Islet precursor cell (in vitro differentiated cells): ENCODE measurements at places on chromosomes 16 and 17.

DNA sequence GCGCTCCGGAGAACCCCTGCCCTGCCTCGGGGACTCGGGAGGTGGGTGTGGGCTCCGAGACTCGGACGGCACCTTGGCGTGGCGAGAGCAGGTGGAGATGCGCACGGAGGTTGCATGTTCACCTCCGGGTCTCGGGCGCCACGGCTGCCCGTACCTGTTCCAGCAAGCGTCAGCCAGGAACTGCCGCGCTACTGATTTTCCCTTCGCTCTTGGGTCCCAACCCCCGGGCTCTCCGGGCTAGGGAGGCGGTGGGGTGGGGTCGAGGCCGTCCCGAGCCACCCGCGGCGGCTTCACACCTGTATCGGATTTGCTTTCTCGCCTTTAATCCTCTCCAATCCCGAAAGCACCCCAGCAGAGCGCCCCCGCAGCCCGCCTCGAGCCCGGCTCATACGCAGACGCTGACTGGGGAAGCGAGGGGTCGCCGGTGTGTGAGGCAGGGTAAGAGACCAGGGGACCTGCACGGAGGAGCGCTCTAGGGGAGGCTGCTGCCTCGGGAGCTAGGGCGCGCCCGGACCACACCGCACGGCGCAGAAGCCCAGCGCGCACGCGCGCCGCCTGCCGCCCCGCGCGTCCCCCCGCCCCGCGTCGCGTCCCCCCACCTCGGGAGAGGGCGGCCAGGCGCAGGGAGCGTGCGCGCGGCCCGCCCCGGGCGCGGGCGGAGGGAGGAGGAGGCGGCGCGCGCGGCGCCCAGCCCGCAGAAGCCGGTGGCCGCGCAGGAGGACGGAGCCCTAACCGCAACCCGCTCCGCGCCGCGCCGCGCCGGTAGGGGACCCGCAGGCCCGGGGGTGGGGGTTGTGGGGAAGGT is at the start of gene DUSP14:
DUSP14 (plus strand) TSS at position 695 of the 805 bp plus-strand sequence. CDS start 22,382 bp downstream, outside the sequence.
- DNase-seq = peak; percentile 92

GRCh38 chr16:87140211-87141200 is 176.7 kb downstream of the C16orf95 start:
- no peak for DNase-seq

DNA sequence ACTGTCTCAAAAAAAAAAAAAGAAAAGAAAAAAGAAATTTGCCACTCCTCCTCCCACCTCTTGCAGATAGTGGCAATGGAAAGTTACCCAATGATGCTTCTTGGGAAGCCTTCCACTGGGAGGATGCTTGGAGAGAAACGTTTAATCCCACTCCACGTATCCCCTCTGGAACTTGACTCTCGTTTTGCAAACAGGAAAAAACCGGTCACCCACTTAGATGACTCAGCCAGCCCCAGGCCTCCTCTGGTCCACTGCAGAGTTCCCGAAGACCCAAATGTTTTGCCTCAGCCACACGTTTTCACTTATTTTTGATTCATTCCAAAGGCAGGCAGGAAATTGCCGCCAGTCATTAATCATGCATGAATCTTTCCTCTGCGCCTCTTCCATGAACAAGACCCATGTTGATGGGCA is 9.3 kb upstream of the TNFRSF17 start:
- peak; percentile 90 for DNase-seq

- no peak for DNase-seq
Measured at GRCh38 chr16:57390636-57391295, 13.8 kb upstream of the CCL17 start.

DNA sequence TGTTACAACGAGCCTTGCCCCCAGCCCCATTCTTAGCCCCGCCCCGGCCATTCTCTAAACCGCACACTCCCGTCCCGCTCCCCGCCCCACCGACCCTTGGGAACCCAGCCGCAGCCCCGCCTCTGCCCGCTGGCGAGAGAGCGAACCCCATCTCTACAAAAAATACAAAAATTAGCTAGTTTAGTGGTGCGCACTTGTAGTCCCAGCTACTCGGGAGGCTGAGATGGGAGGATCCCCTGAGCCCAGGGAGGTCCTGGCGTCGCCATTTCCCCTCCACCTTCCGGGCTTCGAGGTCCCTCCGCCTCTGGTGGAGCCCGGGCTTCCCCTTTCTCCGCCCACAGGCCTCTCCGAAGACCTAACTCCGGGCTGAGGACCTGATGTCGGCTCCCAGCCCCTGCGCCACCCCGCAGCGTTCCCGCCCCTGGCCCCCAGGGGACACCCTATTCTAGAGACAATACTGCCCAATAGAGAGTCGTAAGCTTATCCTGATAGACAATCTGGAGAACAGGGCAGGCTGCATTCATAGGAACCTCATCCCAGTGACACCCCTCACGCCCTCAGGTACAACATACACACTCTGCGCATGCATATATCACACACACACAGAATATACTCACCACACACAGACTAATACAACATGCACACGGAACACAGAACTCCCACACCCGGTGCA is 480 bp upstream of the PROCA1 start:
- DNase-seq = peak; percentile 91

GRCh38 chr17:77553459-77554066 is 404.9 kb upstream of the TNRC6C start:
- no peak for DNase-seq

- no peak for DNase-seq
Measured at GRCh38 chr16:87678618-87679017, 76.3 kb downstream of the JPH3 start.

- DNase-seq = peak; percentile 99
Measured at GRCh38 chr16:84532291-84532724, 27.8 kb upstream of the MEAK7 start.

DNA sequence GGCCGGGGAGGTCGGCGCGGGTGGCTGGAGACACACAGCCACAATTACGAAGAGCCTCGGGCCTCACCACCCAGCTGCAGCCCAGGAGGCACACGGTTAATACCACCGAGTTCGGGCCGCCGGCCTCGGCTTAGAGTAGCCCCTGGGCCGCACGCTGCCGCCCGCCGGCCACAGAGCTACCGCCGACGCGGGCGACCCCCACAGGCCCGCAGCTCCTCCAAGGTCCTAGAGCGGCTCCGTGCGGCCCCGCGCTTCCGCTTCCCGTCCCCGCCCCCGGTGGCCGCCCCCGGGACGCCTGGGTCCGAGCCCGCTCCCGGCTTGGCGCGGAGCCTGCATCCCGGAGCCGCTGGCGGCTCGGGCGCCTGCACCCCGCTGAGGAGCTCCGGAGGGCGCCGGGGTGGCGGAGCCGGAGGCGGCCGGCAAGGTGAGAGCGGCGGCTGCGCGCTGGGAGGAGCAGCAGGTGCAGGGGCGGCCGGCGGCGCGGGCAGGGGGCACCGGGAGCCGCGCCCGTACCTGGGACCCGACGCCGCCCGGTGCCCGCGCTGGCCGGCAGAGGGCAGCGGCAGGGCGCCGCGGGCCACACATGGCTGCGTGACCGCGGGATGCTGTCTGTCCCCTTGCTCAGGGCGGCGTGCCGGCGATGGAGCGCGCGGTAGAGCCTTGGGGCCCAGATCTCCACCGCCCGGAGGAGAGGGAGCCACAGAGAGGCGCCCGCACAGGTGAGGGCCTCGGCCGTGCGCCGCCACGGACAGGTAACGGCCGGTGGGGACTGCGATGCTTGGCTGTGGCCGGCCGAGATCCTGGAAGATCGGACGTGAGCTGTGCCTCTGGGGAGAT is at the start of gene ZNF48:
ZNF48 (plus strand) TSS at position 266 of the 837 bp plus-strand sequence; CDS start at position 641, 375 bp downstream.
- DNase-seq = peak; percentile 91

DNA sequence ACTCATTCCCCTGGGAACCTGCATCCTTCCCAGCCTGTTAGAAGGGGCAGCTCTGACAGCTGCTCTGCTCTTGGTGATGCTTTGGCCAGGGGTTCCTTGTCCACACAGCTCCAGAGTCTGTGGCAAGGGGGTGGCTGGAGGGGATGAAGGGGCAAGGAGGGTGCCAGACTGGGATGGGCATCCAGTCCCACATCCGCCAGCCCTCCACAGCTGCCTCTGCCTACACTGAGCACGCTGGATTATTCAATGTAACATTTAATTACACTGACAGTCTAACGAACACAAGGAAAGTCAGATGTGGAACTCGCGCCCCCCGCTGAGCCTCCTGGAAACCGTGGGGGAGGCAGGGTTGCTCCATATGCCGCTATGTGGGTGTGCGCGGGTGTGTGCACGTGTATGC is 101.1 kb downstream of the C16orf78 start:
- peak; percentile 45 for DNase-seq

GRCh38 chr17:50317121-50317520 is 28.8 kb upstream of the XYLT2 start:
- DNase-seq = no peak

- DNase-seq = peak; percentile 56
Measured at GRCh38 chr17:56891751-56892150, 22.1 kb downstream of the TRIM25 start.

GRCh38 chr17:43713494-43714162 is 45.0 kb downstream of the SOST start:
- DNase-seq = peak; percentile 72

- no peak for DNase-seq
Measured at GRCh38 chr16:24382762-24383407, 126.8 kb downstream of the CACNG3 start.

- DNase-seq = peak; percentile 95
Measured at GRCh38 chr16:77780378-77780837, 8.0 kb upstream of the VAT1L start.

DNA sequence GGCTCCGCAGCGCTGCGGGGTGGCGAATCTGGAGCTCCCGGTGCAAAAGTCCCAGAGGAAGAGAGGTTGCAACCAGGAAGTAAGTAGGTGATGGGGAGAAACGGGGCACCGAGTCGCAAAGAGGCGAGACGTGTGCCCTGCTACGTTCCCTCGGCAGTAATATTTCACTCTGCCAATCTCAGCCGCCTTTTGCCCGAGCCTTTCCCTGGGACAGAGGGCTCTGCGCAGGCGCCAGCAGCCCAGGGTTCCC is at the start of gene NR1D1:
NR1D1 (minus strand) TSS at position 171 of the 250 bp plus-strand sequence. CDS start 495 bp downstream, outside the sequence.
- DNase-seq = no peak

DNA sequence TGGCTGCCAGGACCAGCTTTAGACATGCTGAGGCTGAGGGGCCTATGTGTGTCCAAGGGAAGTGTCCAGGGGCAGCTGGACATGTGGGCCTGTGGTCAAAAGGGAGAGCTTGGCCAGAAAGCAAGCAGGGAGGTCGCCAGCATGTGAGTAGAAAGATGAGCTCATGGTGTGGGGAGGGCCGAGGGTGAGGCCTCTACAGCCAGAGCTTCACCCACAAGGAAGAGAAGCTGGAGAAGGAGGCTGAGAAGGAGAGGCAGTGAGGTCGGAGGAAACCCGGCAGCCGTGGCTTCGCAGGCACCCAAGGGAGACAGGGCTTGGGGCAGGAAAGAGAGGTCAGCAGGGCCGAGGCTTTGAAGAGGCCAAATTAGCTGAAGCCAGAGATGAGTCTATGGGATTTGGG is 4.0 kb upstream of the HSD11B2 start:
- DNase-seq = no peak

- no peak for DNase-seq
Measured at GRCh38 chr16:82322177-82322576, 152.2 kb upstream of the MPHOSPH6 start.

DNA sequence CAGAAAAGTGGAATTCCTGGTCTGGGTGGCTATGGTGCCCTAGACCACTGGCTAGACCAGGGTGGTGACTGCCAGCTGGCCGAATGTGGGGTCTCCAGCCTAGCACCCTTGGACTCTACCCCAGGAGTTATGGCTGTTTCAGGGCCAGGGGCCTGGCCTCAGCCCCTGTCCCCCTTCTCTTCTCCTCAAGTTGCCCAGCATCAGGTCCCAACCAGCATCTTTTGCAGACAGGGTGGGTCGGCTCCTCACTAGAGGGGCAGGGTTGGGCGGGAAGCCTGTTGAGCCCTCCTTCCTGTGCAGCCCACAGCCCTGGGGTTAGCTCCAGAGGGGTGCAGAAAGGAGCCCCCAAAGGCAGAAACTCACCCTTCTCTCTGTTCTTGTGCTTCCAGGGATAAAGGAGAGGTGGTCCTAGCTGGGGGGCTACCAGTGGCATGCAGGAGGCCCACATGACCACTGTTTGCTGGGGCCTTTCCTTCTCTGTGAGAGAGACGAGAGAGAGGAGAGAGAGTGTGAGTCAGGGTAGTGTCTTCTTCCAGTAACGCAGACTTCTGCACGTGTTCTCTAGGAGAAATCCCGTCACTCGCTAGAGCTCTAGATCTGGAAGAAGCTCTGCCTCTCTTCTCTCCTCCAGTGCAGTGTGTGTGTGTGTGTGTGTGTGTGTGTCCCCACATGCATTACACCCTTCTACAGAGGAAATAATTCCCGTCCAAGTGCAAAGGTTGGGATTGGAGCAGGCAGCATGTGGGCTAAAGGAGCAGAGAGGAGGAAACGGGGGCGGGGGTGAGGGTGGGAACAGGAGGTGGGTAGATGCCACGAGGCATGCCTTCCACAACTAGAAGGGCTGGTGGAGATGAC is 209.4 kb downstream of the SEC14L1 start:
- DNase-seq = peak; percentile 60

DNA sequence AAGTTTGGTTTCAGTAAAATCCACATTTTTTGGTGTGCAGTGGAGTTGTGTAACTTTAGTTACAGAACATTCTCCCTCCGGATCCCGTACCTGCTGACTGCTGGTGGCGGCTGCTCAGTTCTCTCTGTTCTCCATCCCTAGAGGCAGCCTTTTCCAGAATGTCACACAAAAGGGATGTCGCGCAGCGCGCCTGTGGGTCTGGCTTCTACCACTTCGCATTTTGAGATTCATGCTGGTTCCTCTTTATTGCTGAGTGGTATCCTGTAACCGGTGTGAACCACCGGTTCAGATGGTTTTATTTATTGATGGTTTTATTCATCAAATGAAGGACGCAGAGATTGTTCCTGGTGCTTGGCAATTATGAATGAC is 981 bp upstream of the CEP131 start:
- no peak for DNase-seq

- DNase-seq = peak; percentile 52
Measured at GRCh38 chr17:38326996-38327792, 16.6 kb downstream of the GPR179 start.

DNA sequence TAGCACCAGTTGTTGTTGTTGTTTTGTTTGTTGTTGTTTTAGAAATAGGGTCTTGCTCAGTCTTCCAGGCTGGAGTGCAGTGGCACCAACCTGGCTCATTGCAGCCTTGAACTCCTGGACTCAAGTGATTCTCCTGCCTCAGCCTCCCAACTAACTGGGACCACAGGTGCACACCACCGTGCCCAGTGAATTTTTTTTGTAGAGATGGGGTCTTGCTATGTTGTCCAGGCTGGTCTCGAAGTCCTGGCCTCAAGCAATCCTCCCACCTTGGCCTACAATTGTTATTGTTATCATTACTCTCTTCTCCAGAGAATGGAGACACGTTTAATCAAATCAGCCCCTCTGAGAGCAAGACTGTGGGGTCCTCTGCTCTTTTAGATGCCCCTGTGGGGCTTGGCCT is 42.7 kb upstream of the EMP2 start:
- no peak for DNase-seq

DNA sequence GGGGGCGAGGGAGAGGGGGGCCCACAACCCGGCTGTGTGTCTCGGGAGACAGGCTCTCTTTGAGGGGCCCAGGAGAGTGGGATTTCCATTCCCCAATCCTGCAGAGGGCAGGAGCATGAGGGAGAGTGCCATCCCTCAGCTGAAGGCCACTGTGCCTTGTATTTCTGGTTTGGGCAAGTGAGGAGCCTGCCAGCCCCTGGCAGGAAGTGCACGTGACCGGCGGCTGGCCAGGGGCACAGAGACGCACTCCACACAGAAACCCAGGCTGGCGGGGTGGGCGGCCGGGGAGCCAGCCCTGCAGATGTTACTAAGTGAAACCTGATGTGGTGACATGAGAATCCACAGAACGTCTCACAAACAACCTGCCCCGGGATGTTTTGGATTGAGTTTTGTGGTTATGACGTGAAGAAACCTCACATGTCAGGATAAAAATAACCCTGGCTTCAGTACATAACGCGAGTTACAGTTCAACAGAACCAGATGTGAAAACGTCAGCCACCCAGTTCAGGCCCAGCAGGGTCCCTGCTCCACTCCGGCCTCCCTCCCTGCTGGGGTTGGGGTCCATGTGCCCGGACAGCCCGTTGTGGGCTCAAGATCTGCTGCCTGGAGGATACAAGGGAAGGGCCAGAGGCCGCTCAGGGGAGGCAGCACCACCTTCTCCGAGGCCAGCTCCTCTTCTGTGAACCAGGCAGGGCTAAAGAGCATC is 51.7 kb upstream of the MTSS2 start:
- DNase-seq = no peak
